ENCODE measurements at places on chromosomes 2 and 18. TPM values are rescaled to one million over a fixed set of nuclear protein-coding genes. Genes with fewer than 3 reads are reported as not detected.
A peak's percentile ranks its signal among the peaks of the same experiment; 100 is the strongest.

GRCh38 chr2:240520130-240520973, 37.4 kb downstream of the ANKMY1 start:
- peak; percentile 67 for DNase-seq

The ARHGAP25 gene
- 1.1 TPM for total RNA-seq

- DNase-seq = no peak
Measured at GRCh38 chr2:35606394-35606793, 749.2 kb upstream of the CRIM1 start.

DNA sequence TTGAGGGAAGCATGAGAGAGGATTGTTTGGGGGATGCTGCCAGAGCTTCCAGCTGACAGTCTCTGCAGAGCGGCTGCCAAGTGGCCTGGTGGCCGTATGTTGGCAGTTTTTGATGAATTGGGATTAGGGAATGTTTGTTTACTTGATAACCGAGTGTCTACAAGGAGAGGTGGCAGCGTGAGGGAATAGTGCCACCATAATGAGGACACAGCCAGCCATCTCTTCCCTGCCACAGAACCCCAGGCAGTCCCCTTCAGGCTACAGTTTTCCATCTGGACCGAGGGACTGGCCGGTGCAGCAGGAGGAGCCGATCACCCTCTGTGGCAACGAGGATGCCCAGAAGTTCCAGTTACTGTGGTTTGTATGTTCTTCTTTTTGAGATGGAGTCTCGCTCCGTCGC, 55.2 kb downstream of the TRAPPC12 start:
- DNase-seq = no peak

The CGREF1 gene
- 1.8 TPM for total RNA-seq

DNA sequence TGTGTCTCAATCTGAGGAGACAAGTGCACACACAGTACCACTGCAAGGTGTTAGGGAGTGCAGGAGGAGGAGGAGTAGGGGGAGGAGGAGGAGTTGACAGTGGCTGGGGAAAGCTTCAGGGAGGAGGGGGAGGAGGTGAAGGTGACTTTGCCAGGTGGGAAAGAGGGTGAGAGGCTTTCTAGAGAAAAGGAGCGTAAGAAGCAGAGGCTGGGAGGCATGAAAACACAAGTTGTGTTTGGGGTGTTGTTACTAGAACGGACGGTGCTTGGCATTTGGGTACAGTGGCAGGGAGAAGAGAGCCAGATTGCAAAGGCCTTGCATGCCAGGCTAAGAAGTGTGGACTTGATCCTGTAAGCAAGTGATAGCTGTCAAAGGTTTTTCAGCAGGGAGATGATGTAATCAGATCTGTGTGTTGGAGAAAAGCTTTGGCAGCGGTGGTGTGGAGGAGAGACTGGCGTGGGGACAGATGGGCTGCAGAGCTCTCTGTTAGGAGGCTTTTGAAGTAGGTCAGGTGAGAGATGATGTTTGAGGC, 16.2 kb downstream of the TANC1 start:
- DNase-seq = no peak

- DNase-seq = no peak
Measured at GRCh38 chr2:62287899-62288880, 92.3 kb downstream of the B3GNT2 start.

The IHH gene
- 10.8 TPM for total RNA-seq

The CCDC121 gene
- 5.6 TPM for total RNA-seq

GRCh38 chr2:21519821-21520220, 396.1 kb downstream of the TDRD15 start:
- no peak for DNase-seq

The MITD1 gene
- 30.0 TPM for total RNA-seq

DNA sequence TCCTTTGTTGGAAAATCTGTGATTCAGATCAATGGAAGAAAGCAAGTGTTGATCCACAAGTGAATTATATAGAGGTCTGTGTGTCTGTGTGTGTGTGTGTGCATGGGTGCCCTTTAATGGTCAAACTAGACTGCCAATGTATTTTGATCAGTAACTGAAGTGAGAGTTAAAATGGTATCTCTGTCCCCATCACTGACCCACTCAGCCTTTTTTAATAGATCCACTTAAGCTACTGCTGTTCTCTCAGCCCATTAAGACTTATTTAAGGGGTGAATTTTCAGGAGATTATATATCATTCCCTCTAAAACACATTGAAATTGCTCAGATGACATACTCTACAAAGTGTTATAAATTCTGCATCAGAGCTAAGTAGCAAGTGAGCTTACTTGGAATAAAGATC, 193.7 kb upstream of the SIX3 start:
- no peak for DNase-seq

DNA sequence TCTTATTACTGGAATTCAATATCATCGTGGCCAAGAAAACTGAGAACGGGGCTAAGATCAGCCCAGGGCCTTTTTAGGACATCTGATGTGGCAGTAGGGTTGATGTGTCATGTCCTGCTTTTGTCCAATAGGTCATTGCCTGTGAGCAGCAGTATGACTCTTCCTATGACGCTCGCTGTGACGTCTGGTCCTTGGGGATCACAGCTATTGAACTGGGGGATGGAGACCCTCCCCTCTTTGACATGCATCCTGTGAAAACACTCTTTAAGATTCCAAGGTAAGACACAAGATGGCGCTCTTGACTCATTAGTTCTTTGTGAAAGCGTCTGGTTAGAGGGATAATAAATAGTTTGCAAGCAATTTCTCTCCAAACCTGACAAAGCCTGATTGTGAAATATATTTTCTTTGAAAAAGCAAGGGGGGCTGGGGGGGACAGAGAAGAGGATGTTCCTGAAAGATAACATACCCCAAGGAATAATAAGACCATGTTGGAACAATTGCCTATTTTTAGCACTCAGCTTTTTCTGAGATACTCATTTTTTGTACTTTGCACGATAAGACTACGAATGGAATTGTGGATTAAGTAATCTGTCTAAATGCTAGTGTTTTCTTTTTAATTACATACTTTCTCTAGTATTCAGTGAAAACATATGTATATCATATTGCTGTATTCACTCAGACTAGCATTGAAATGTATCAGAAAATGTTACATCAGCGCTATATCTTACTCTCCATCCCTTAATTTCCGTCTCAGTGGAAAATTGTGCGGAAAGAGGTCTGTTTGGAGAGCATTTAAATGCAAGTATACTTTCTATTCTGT, 58.1 kb downstream of the MYO3B start:
- DNase-seq = no peak

The REG3A gene
- total RNA-seq = 4.0 TPM

- DNase-seq = no peak
Measured at GRCh38 chr2:192128655-192129054, 66.1 kb downstream of the TMEFF2 start.

DNA sequence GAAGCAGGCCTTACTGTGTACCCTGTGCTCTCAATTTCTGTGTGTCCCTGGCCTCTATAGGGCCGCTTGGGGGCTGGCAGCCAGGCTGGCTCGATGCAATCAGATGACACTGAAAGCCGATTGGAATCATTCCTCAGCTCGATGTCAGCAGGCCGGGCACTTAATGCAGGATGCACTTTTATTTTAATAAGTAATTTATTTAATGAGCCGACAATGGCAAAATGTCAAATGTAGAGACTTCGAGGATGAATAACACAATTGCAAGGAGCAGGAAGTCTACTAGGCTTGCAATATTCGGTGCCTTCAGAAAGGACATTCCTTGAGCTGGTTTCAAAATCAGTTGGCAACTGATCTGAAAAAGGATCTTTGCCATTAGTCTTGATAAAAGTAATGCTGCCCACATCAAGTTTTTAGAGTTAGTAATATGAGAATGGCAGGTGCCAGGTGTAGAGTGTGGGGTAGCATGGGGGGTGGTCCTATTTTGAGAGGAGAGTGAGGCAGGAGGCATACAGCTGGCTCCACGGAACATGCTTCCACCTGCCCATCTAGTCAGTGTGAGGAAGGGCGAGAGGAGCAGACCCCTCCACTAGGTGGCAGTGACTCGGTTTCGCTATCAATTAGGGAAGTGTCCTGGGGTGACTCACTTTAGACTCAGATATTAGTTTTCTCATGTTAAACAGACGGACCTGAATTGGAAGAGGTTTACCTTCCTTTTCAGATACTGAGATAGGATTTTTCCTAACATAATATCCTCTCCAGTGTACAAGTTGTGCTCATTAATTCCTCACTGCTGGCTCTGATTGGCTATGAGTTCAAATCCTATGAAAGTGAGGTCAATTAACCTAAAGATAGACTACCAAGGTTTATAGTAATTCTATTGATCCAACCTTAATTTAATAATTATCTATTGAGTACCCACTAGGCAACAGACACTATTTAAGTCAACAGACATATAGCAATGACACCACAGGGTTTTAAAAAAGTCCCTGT, 80.9 kb downstream of the NABP1 start:
- DNase-seq = no peak

The INHBB gene
- total RNA-seq = 4.9 TPM

The VAMP8 gene
- 157 TPM for total RNA-seq

DNA sequence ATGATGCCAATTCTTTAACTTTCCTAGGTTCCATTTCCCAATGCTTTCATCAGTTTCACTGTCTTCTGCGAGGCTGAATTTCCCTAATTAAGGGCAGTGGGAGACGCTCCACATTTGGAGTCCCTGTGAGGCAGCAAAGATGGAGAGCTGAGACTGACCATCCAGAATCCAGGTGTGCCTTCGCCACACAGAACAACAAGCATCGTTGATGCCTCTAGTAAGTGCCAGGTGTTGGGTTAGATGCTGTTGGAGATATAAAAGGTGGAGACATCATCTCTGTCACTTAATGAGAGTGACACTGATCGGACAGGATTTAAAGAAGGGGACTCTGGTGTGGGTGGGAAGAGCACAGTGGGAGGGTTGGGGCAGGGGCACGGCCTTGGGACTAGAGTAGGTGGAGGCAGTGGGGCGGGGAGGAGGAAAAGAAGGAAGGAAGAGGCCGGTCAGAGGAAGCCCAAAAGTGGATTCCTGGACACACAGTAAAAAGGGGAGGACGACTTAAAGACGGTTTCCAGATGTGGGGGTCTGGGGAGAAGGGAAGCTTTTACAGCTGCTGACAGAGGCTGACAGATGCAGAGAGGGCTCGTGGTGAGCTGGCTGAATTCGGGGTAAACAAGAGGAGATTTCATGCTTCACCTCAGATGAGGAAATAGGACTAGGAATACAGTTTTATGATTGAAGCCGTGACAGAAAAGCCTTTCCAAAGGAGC, 113.0 kb downstream of the BCL2 start:
- DNase-seq = no peak

The UPP2 gene
- total RNA-seq = not detected

The IL1F10 gene
- not detected for total RNA-seq

DNA sequence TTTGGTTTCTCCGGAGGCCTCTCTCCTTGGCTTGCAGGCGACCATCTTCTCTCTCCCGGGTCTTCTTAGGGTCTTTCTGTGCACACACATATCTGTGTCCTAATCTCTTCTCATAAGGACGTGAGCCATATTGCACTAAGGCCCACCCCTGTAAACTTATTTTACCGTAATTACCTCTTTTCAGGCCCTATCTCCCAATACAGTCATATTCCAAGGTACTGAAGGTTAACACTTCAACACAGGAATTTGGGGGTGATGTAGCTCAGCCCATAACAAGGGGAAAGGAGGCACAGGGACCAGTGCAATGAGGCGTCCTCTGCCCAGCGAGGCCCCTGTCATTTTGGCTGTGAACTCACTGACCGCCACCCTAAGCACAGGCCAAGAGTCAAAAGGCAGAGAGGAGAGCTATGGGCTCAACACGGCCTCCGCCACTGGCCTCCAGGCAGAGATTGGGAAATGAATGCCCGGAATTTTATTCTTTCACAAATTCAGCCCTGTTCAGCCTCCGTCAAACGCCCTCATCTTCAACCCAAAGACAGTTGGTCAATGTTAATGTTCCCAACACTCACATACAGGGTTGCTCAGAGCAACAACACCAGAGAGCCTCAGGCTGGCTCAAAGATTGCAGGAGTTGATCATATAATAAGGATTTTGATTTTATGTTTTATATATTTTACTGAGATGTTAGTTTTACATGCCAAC, 15.9 kb upstream of the NMUR1 start:
- DNase-seq = no peak

- no peak for DNase-seq
Measured at GRCh38 chr18:42872838-42873237, 242.6 kb downstream of the RIT2 start.

The STON1 gene
- 15.7 TPM for total RNA-seq

GRCh38 chr2:930935-931334, 19.7 kb upstream of the SNTG2 start:
- DNase-seq = no peak

DNA sequence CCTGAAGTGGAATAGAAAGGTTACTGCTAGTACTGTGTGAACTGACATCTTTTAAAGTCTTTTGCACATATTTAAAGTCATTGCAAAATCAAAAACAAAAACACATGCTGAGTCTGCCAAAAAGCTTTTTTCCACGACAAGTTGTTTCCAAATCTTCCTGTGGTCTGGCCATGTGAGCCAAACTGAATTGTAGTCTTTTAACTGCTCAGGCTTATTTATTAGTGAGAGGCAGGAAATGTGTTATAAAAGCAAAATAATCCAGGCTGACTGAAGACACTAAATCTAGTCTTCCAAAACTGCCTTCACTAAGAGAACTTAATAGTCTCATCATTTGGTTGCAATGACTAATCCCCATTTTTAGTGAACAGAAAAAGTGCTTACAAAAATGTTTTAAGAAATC, 2.3 kb downstream of the KRCC1 start:
- no peak for DNase-seq

The IL1A gene
- total RNA-seq = 0.60 TPM

- no peak for DNase-seq
Measured at GRCh38 chr2:206031162-206031784, 54.7 kb downstream of the INO80D start.

The CDH2 gene
- total RNA-seq = 38.2 TPM

DNA sequence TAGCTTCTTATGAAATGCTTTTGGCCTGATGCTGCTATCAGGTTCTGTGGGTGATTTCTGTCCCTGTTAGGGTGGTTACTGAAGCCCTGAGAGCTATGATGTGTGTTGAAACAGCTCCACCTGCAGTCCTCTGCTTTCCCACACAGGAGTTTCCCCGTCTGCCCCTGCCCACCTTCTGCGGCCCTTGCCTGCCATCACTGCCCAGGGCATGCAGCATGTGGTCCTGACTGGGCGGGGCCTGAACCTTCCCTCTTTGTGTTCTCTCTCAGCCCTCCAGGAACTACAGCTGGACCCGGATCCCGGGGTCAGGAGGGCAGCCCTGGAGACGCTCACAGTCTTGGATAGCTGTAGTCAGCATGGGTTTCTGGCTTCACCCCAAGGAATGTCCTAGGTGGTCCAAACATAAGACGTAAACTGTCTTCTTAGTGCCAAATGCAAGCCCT, 21.4 kb downstream of the HJURP start:
- no peak for DNase-seq

DNA sequence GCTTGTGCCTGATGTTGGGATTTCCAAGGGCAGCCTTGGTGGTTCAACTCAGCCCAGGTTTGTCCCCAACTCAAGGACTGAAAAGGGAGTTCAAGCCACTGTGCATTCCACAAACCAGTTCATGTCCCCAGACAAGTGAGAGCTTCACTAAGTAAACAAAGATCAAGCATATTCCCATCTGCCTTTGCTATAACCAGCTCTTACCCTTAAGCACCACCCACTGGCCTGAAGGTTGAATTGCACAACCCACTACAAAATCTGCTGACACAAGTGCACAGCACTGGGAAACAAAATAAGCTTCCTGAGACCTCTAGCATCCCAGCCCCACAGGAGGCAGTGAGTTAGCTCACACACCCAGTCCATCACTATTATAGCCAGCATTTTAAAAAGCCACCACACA, 516.7 kb downstream of the NR4A2 start:
- DNase-seq = no peak

- no peak for DNase-seq
Measured at GRCh38 chr2:17590342-17590911, 49.9 kb downstream of the VSNL1 start.

- DNase-seq = no peak
Measured at GRCh38 chr2:108013305-108013704, 27.0 kb downstream of the SLC5A7 start.
